ENCODE measurements at places on chromosomes 2 and 18. TPM values are rescaled to one million over a fixed set of nuclear protein-coding genes. Genes with fewer than 3 reads are reported as not detected.

The ARHGAP25 gene
- polyA plus RNA-seq = not detected

The PROKR1 gene
- polyA plus RNA-seq = 0.06 TPM

The REG3A gene
- polyA plus RNA-seq = not detected

The SULT1C4 gene
- not detected for polyA plus RNA-seq

The MROH2A gene
- polyA plus RNA-seq = not detected

The CKAP2L gene
- polyA plus RNA-seq = 1.5 TPM

The FHOD3 gene
- polyA plus RNA-seq = 22.3 TPM

The DSC2 gene
- 14.5 TPM for polyA plus RNA-seq

The FAM161A gene
- 12.0 TPM for polyA plus RNA-seq

The TEKT4 gene
- not detected for polyA plus RNA-seq

The CAPN14 gene
- polyA plus RNA-seq = 3.0 TPM

The UCN gene
- polyA plus RNA-seq = 3.1 TPM

The SLC4A3 gene
- polyA plus RNA-seq = 25.3 TPM

The DNAH6 gene
- 2.5 TPM for polyA plus RNA-seq

The HRH4 gene
- polyA plus RNA-seq = 0.12 TPM

The FLACC1 gene
- 1.3 TPM for polyA plus RNA-seq

The ZNF514 gene
- polyA plus RNA-seq = 32.8 TPM

The SP110 gene
- not detected for polyA plus RNA-seq

Measured in neural cell (in vitro differentiated cells).